AG08396 (cell line): ENCODE measurements at places on chromosomes 1 and 21.

- no peak for DNase-seq
Measured at GRCh38 chr21:39645331-39645730, 32.6 kb downstream of the B3GALT5 start.

DNA sequence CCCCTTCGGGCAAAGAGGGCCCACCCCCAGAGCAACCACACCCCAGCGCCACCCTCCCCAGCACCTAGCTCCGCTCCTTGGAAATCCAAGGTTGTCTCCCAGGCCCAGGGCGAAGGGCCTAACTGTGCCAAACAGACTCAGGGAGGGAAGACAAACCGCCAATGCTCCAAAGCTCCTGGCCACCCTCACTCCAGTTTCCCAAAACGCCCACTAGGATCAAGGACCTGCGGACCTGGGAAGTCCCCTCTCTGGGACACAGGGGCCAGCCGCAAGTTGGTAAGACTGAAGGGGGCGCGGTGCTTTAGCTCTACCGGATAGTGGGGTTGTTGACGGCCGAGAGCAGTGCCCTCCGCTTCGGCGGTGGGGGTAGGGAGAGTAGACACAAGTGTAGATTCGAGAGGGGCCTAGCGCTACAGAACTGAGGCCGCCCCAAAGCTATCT lies 581 bp downstream of the IRF6 start:
- DNase-seq, result no peak

DNA sequence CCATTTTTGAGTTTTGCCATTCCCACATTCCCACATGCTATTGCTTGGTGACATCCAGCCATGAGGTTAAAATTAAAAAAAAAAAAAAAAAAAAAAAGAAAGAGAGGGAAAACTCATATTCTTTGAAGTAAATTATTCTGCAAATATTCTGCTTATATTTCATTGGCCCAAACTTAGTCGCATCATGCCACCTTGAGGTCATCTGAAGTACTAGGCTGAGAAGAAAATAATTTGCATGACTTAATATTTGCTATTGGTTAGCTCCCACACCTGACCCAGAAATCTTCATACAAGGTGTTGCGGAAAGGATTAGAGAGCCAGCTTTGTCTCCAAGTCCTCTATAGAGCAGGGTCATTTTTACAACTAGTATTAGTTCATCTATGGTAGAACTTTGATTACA lies 2206.0 kb downstream of the MRPL39 start:
- DNase-seq, result no peak

- DNase-seq, result no peak
Measured at GRCh38 chr1:89360716-89361115, 3.1 kb upstream of the GBP6 start.

DNA sequence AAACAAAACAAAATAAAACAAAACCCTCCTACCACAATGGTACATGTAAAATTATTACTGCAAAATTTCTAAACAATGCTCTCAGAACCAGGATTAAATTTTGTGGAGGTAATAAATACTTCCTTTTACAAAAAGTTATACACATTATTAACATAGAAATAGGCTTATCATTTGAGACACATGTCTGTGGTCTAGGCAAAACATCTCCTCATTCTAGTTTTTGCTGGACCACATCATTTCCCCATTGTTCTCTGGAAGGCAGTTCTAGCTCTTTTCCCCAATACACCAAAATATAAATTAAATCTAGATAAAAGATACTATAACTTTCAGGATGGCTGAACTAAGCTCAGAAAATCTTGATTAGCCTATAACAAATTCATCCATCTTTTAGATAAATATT lies 18.4 kb downstream of the EXTL2 start:
- no peak for DNase-seq

DNA sequence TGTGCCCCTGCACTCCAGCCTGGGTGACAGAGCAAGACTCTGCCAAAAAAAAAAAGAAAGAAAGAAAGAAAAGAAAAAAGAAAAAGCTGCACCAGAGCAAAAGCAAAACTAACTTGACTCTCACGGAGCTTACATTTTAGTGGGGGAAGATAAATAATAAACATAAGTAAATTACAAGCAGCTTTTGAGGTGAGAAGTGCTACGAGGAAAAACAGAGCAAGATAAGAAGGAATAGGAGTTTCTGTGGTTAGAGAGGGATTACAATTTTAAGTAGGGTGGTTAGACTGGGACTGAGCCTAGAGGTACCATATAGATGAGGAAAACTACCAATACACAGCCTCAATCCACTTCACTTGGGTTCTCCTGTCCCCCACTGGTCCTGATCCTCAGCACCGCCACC lies 43.9 kb downstream of the TGFBR3 start:
- DNase-seq, result no peak

DNA sequence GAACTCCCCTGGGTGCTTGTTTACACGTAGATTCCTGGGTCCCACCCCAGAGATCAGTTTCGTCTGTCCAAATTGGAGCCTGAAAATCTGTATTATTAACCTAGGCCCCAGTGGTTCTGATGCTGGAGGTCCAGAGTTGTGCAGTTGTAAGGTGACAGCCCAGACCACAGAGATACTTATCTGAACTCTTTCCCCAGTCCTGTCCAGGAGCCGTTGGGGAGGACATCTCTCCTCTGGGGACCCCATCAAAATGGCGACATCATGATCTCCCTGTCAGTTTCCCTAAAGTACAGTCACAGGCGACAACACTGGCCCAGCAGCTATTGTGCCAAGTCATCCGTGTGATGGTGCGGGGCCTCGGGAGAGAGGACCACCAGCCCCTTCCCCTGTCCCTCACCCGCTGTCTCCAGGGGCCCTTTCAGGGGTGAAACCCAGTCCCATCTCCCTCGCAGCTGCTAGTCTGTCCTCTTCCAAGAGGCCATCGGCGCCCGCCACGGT lies 749 bp upstream of the EFHD2 start:
- DNase-seq, result no peak
